ENCODE measurements at places on chromosomes 7 and 10. TPM values are rescaled to one million over a fixed set of nuclear protein-coding genes. Genes with fewer than 3 reads are reported as not detected.

DNA sequence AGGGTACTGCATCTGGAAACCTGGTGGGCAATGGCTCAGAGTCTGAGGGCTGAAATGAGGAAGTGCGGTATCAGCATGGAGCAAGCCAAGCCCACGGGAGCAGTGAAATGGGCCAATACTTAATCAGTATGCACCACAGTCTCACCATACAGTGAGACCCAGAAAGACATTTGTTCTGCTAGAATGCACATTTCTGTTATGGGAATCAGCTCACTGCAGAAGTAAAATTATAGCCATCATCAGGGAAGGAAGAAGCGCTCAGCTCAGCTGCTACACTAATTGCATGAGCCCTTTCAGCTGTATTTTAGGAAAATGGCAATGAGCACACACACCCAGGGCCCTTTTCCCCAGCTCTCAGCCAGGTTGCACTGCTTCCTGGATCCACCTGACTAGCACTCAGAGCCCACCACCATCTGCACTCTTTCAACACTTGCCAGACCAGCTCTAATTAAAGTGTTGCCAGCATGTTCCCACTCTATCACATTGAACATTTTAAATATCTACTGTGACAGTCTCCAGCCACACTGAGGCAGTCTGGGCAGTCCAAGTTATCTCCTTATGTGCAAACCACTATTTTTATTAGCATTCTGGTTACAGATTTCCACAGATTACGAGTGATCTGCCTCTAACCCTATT is 44.2 kb upstream of the PIK3AP1 start:
- DNase-seq, result no peak

GRCh38 chr7:26237035-26237807 is 35.7 kb downstream of the CBX3 start:
- no peak for DNase-seq

- no peak for DNase-seq
Measured at GRCh38 chr10:3413937-3414666, 241.5 kb upstream of the PITRM1 start.

DNA sequence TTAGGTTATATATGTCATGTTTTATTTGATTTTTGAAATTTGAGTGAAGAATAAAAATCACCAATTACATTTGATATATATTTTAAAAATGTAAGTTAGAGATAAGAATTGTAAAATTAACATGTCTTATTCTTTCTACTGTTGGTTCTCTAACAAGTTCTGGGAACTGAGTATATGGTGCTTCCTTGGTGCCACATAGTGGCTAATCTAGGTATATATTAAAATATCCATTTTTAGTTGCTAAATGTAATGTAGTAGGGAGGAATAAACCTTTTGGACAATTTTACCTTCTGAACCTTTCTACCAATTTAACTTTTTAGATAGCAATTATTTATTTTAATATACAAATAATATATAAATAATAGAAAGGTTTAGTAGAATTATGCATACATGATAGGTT is 17.5 kb downstream of the CFAP69 start:
- DNase-seq, result no peak

GRCh38 chr10:80720549-80720948 is 182.8 kb downstream of the SH2D4B start:
- no peak for DNase-seq

Gene PRDX3
- total RNA-seq, result 247 TPM

Gene CAV2
- 89.7 TPM for total RNA-seq

Gene NKX1-2
- total RNA-seq, result not detected

Gene ZNF12
- 21.7 TPM for total RNA-seq

Gene COL17A1
- total RNA-seq, result not detected

Gene PRLHR
- total RNA-seq, result not detected
